Fibroblast of the conjunctiva (primary cell): ENCODE measurements at places on chromosomes 3 and 15.

- no peak for DNase-seq
Observed at GRCh38 chr3:22587446-22587845, 615.7 kb upstream of the UBE2E2 start.

DNA sequence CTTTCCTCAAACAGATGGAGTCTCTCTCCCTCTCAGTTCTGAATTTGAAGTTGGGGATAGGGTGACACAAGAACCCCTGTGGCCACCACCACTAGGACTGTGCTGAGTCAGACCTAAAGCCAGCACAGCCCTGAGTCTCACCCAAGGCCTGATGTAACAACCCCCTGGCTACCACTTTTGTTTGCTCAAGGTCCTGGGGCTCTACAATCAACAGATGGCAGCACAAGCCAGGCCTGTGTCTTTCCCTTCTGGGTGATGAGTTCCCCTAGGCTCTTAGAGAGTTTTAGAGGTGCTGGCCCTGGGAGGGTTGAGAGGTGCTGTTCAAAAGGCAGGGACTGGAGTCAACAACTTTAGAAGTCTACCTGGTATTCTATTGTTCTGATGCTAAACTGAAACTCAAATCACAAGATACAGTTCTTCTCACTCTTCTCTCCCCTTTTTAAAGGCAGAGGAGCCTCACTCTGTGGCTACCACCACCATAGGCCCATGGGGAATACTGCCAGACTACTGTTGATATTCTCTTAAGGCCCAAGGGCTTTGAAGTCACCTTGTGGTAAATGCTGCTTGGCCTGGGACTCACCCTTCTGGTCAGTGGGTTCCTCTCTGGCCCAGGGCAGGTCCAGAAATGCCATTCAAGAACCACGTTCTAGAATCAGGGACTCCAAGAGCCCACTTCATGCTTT is 6.5 kb downstream of the OR5K4 start:
- no peak for DNase-seq

DNA sequence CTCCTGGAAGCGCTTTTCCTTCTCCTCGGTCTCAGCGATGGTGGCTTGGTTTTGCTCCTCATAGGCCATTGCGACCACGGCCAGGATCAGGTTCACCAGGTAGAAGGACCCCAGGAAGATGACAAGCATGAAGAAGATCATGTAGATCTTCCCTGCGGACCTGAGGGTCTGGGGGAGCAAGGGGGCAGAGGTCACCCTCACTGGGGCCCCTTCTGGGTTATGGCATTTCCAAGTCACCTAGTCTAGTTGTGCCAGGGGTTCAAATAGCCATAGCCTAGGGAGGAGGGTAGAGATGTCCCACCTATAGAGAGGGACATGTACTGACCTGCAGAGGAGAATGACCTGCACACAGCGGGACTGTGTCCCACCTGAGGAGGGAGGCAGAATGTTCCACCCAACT is 43.5 kb downstream of the SCN5A start:
- DNase-seq = no peak

- DNase-seq = no peak
Observed at GRCh38 chr3:49593041-49593440, 38.8 kb downstream of the BSN start.

GRCh38 chr3:128324911-128325592 is 141.6 kb downstream of the DNAJB8 start:
- DNase-seq = no peak

DNA sequence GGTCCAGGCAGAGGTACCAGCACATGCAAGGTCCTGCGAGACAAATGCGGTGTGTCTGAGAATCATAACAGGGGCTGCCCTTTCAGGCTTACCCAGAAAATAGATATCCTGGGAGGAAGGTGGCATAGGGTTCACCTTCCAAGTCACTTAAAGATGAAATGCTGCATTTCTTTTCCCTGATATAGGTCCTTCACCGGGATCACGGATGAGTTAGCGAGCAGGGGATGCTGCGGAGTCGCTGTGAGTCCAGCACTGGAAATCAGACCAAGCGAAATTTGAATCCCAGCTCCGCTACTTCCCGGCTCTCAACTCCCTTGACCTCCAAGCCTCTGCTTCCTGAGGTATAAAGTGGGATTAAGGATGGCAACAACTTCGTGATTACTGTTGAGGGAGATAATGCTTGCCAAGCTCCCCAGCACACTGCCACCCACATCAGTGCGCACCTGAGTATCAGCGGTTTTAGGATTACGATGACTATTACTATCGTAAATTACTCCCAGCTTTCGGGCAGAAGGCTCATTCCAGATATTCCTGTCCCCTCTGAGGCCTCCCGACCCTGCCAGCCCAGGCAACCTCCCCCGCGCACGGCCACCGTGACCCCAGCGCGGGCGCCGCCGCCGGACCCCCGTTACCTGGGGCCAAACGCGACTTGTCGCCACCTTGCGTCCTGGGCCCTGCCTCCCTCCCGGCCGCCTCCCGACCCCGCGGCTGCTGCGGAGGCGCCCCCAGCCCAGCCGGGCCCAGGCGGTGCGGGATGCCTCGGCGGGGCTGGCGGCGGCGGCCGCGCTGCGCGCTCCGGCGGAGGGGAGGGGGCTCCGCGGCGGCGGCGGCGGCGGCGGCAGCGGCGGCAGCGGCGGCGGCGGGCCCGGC is 589 bp upstream of the GPR27 start:
- DNase-seq = no peak

GRCh38 chr3:195260280-195260905 is 10.6 kb downstream of the XXYLT1 start:
- no peak for DNase-seq

DNA sequence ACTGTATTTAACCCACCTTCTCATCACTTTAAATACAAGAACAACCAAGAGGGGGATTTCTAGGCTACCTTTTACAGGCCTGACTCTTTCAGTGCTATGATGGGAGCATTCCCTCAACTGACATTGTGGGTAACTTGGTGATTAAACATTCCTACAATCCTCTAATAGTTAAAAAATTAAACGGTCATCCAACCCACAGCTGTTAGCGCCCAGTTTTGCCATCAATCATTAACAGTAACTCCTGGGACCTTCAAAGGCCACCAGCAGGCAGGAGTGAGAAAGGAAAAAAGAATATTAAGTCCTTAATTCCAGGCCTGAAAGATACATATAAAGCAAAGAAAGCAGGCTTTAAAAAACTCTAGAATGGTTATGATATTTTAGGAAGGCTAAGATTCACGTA is 512.1 kb downstream of the MAGI1 start:
- no peak for DNase-seq

GRCh38 chr3:148211725-148212124 is 486.0 kb upstream of the AGTR1 start:
- no peak for DNase-seq

- peak; percentile 83 for DNase-seq
Observed at GRCh38 chr3:129829640-129830039, 63.9 kb downstream of the TMCC1 start.

GRCh38 chr3:44529927-44530326 is 25.1 kb upstream of the ZKSCAN7 start:
- DNase-seq = no peak

- DNase-seq = no peak
Observed at GRCh38 chr3:193545304-193545703, 9.4 kb downstream of the ATP13A4 start.

GRCh38 chr3:3739330-3740060 is 59.7 kb upstream of the LRRN1 start:
- DNase-seq = no peak

GRCh38 chr3:121482660-121483059 is 63.1 kb downstream of the POLQ start:
- DNase-seq = peak; percentile 45

- no peak for DNase-seq
Observed at GRCh38 chr3:4078903-4079302, 224.3 kb upstream of the SETMAR start.

GRCh38 chr3:124266487-124266886 is 274.6 kb upstream of the ROPN1 start:
- DNase-seq = no peak

GRCh38 chr3:36302626-36303025 is 77.7 kb upstream of the STAC start:
- DNase-seq = no peak

GRCh38 chr3:98185180-98185579 is 18.7 kb downstream of the OR5H15 start:
- no peak for DNase-seq

DNA sequence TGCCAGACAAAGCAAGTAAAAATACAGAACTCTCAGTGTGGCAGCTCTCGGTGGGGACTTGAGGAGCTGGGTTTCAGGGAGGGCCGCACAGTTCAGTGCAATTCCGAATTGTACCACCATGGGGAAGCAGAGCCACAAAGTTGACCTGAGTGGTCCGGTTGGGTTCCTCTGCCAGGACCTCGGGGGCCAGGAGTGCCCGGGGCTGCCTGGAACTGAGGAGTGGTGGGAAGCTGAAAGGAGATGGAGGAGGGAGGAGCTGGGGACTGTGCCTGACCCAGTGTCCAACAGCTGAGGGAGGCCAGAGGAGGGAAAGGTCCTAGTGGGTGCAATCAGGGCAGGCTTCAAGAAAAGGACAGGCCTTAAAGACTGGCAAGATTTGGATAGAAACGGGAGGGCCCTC is 32.2 kb upstream of the TRH start:
- peak; percentile 39 for DNase-seq

GRCh38 chr3:183491109-183491922 is 62.9 kb upstream of the MCF2L2 start:
- DNase-seq = no peak

DNA sequence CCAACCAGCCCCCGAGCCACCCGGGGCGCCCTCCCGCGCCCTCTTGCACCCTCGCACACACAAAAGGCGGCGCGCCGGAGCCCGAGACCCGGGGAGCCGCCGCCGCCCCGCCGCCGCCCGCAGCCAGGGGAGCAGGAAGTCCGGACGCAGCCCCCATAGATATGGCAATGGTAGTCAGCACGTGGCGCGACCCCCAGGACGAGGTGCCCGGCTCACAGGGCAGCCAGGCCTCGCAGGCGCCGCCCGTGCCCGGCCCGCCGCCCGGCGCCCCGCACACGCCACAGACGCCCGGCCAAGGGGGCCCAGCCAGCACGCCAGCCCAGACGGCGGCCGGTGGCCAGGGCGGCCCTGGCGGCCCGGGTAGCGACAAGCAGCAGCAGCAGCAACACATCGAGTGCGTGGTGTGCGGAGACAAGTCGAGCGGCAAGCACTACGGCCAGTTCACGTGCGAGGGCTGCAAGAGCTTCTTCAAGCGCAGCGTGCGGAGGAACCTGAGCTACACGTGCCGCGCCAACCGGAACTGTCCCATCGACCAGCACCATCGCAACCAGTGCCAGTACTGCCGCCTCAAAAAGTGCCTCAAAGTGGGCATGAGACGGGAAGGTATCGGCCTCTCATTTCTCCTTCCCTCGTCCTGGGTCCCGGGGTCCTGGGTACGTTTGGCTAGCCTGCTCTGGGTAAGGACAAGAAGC is 1.6 kb downstream of the NR2F2 start:
- DNase-seq = no peak

DNA sequence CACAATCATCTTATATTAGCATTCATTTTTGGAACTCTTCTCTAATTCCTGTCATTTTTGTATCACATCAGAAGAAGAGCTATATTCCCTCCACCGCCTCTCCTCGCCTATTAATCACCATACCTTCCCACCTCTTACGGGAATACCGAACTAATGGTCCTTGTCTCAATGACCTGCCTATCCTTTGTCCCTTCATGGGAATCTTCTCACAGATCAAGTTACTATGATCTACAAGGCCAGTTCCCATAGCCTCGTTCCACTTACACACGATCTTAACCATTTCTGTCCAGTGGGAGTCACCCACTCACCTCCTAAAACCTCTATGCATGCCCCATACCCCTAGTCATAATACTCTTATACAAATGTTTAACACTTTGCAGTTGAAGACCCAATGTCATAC is 342.6 kb upstream of the TPRG1 start:
- DNase-seq = no peak

GRCh38 chr15:77027697-77028450 is 32.9 kb downstream of the PSTPIP1 start:
- DNase-seq = no peak

DNA sequence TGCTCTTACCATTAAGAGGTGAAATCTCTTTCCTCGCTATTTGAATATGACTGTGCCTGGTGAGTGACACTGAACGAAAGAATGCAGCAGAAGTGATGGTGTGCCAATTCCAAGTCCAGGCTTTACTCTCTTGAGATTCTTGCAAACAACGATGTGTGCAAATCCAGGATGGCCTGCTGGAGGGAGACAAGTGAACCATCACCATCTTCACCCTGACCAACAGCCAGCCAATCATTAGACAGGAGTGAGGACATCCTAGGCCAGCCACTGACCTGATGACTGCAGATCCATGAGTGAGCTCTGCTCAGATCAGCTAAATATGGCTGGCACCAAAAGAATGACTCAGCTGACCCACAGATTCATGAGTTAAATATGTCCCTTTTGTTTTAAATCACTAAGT is 878.0 kb downstream of the PDCD6IP start:
- no peak for DNase-seq

- DNase-seq = no peak
Observed at GRCh38 chr15:101538996-101539395, 49.5 kb upstream of the PCSK6 start.

DNA sequence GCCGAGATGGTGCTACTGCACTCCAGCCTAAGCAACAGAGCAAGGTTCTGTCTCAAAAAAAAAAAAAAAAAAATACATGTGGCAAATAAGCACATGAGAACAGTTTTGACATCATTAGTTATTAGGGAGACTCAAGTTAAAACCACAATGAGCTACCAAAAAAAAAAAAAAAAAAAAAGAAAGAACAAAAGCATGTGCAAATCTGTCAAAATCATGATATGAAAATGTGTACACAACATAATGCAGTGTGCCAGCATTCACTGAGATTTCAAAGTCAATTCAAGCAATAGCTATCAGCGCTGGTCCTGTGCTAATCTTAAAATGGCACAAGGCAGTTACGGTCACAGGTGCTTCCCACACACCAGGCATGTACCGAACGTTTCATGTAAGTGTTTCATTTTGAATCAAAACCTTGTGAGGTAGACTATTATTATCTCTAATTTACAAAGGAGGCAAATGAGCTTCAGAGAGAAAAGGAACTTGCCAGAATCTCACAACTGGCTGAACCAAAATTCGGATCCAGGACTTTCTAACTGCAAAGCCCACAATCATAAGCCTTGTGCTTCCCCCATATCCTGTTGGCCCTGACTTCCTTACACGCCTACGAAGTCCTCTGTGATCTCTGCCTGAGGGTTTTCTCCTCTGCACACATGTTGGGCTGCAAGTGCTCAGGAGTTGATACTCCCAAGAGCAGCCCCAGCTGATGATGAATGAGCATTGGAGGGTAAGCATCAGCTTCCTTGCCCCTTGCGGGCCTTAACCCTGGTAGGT is 200.1 kb upstream of the PROK2 start:
- DNase-seq = no peak
